ENCODE measurements at places on chromosomes 4 and X.

DNA sequence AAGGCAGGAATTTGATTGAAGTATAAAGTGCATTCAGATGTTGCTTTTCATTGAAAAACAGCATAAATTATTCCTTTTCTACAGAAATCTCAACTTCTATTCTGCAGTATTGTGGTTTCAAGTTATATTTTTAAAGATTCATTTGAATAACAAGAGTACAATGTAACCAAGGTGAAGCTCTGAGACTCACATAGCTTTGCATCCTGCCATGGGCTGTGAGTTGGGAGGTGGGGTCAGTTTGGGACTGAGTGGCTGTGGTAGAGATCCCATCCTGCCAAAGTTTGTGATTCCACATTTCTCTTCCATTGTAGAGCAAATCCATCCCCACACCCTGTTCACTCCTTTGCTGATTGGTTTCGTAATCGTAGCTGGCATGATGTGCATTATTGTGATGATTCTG lies 69.2 kb downstream of the KIT start:
- no peak for DNase-seq

DNA sequence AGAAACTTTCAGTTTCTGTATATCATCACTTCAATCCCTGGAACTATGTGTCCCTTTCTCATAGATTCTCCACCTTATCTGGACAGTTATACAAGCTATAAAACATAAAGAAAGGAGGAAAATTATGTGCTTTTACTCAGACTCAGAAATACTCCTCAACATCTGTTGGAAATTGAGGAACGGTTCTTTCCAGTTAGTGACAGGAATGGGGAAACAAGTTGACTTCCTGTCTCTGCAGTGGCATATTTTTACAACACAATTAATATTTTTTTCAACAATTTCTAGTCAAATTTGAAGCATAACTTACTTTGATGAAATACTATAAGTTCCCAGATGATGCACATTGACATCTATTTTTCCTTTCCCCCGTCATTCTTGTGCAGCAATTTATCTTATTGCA lies 27.9 kb downstream of the ABHD18 start:
- DNase-seq: no peak

GRCh38 chrX:153882086-153882498 lies 3.9 kb downstream of the L1CAM start:
- no peak for DNase-seq

GRCh38 chr4:10622728-10623127 lies 61.8 kb downstream of the CLNK start:
- DNase-seq: no peak

- DNase-seq: peak; percentile 53
These were observed 97.9 kb upstream of the PDHA1 start for GRCh38 chrX:19245711-19246269.

DNA sequence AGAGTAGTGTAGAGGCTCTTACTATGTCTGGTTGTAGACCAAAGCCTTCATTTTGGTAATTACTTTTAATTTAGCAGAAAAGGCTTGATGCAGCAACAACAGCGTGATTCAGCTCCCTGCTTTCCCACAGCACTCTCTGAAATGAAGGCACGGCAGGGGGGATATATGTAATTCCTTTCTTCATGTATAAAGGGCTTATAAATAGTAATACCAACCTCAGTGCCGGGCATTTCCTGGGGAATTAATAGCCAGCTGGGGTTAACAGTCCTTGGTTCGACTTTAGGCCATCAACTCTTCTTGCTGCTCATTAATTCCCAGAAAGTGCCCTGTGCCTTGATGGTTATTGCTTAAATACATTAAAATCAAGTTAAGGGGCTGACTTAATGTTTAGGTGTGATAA lies 669.0 kb downstream of the ZNF674 start:
- DNase-seq: no peak

DNA sequence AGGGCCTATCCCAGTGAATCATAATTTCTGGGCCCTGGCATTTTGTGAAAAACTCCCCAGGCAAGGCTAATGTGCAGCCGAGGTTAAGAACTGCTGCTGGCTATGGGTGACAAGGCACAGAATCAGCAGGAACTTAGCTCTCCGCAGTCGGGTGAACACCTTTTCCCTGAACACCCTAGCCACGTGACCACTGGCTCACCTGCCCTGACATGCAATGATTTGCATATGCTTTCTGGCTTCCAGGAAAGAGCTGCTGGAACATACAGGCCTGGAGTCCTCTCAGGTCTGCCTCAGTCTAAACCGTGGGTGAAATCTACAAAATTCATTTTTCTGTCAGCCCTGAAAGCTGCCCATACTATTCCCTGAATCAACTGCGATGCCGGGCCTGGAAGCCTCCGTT lies 56.6 kb downstream of the ZNF827 start:
- DNase-seq: no peak

GRCh38 chr4:6109842-6110560 lies 90.3 kb downstream of the JAKMIP1 start:
- peak; percentile 59 for DNase-seq

- DNase-seq: peak; percentile 58
These were observed 76.0 kb downstream of the INTS6L start for GRCh38 chrX:135596495-135596894.

GRCh38 chr4:14168919-14169318 lies 541.4 kb upstream of the BOD1L1 start:
- DNase-seq: peak; percentile 97

- DNase-seq: no peak
These were observed 5.5 kb downstream of the NEUROG2 start for GRCh38 chr4:112510291-112511092.

GRCh38 chr4:156830351-156830750 lies 141.2 kb downstream of the PDGFC start:
- DNase-seq: peak; percentile 73

GRCh38 chr4:88720451-88721428 lies 23.1 kb upstream of the NAP1L5 start:
- no peak for DNase-seq

GRCh38 chr4:150582873-150583286 lies 929 bp downstream of the MAB21L2 start:
- no peak for DNase-seq
